Ascending aorta (tissue), 2 donors: ENCODE measurements at places on chromosomes 7 and 10. TPM values are rescaled to one million over a fixed set of nuclear protein-coding genes. Genes with fewer than 3 reads are reported as not detected.

DNA sequence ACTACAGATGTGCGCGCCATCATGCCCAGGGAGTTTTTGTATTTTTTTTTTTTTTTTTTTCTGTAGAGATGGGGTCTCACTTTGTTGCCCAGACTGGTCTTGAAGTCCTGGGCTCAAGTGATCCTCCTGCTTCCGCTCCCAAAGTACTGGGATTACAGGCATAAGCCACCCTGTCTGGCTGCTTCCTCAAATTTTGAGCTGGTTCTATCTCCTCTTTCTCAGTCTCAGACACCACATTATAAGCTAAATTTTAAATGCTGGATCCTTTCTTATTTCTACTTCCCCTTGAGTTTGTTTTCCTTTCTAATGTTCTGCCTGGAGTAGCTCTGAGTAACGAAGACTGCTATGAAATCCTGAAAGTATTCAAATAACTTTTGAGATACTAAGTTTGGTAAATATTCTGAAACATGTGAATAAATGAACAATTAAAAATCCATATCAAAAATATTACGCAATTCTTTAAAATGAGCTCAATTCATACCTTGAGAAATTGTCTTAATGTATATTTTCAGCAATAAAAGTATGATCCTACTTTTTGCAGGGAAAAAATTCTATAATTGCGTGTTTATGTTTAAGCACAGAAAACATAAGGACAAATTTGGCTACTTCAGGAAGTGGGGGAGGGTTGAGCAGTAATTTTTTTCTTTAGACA, 15.0 kb downstream of the TCAF1 start:
- no peak for DNase-seq

DNA sequence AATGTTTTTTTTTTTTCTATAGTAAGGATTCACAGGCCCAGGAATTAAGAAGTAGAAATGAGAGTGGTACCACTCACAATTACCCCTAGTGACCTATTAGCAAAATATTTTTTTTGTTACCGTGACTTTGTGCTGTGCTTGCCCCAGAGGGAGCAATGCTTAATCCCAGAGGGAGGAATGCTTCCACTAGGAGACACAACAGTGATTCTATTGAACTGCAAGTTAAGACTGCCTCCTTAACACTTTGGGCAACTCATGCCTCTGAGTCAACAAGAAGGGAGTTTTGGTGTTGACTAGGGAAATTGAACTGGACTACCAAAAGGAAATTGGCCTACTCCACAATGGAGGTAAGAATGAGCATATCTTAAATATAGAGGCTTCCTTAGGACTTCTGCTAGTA, 17.2 kb upstream of the MEOX2 start:
- DNase-seq, result no peak

DNA sequence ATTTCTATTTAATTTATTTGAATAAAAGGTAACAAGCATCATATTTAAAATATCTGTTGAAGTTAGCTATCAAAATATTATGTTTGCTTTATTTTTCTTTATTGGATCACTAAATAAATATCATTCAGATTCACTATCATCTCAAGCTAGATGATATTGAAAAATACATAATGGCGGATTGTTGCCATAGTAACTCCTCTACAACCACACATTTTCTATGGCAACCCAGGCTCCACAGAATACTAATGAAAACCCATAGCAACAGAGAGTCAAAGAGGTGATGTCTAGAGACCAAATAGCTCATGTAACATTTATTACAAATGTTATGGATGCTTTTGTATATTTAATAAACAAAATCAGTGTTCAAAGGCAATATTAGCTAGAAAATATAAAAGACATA, 148.9 kb upstream of the CDK1 start:
- no peak for DNase-seq

GRCh38 chr7:95478272-95479037, 7.3 kb upstream of the ASB4 start:
- DNase-seq, result no peak

DNA sequence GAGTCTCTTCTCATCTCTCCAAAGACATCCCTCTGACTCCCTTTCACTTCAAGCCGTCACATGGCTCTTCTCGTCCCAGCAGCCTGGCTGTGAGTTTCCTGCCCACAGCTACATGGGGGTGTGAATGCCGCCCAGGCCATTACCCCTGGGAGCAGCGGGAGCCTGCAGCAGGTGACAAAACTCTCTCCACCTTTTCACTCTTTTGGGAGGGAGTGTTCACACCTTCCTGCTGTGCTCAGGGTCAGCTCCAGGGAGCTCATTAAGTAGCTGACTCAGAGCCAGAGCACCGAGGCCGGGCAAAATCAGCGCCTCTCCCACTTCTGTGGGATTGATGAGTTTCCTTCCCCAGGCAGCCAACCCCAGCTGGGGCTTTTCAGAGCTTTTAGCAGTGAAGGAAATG, 271.3 kb downstream of the TYW1 start:
- DNase-seq, result no peak

DNA sequence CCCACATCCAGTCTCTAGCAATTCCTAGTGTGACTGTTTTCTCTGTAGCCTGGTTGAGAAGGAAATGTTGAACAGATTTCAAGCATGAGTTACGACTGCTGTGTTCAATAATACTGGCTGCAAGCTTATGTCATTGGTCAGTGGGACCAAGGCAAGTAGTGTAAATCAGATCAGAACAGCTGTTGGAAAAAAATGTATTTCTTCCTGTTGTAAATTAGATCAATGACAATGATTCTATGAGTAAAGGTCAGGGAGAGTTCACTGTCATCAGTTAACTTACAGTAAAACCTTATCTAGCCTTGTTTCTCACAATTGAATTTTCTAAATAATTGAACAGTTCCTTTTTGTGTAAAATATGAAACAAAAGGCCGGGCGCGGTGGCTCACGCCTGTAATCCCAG, 6.7 kb downstream of the OTUD1 start:
- DNase-seq, result no peak

DNA sequence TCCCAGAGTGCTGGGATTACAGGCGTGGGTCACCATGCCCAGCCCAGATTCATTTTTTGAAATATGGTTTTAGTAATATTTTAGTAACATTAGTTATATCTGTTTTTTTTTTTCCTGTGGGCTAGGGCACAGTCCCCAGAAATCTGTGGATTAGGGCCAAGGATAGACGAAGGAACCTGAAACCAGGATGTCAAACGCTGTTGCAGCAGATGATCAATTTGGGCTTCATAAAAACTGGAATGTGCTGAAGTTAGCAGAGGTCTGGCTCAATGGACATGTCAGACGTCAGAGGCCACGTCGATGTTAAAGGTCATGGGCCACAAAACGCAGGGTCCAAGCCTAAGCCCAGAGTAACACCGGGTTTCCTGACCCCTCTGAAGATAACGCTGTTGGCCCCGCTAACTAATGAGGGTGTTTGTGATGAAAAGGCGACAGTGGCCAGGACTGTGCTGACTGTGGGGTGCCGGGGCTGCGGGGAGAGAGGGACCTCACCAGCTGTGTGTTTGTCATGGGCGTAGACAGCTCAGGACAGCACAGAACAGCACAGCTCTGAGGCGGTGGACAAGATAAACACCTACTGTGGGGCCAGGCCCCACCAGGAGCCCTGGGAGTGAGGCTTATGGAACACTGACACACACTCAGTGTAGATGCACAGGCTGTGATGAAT, 23.8 kb upstream of the GTPBP4 start:
- no peak for DNase-seq

GRCh38 chr7:93574646-93575554, at the start of gene CALCR:
Gene CALCR, minus strand, starts transcription at chr7:93574724. Its CDS starts 87,743 bp downstream, at chr7:93486981.
- DNase-seq, result no peak

GRCh38 chr10:111209692-111210091, 132.9 kb downstream of the ADRA2A start:
- no peak for DNase-seq

- DNase-seq, result no peak
Observed at GRCh38 chr10:22570234-22570633, 144.1 kb downstream of the PIP4K2A start.

- DNase-seq, result no peak
Observed at GRCh38 chr10:132575320-132576201, 38.0 kb downstream of the INPP5A start.

- DNase-seq, result no peak
Observed at GRCh38 chr10:76205361-76205760, 773.9 kb downstream of the LRMDA start.

- peak; percentile 94 for DNase-seq
Observed at GRCh38 chr10:76675951-76676587, 961.5 kb downstream of the KCNMA1 start.

DNA sequence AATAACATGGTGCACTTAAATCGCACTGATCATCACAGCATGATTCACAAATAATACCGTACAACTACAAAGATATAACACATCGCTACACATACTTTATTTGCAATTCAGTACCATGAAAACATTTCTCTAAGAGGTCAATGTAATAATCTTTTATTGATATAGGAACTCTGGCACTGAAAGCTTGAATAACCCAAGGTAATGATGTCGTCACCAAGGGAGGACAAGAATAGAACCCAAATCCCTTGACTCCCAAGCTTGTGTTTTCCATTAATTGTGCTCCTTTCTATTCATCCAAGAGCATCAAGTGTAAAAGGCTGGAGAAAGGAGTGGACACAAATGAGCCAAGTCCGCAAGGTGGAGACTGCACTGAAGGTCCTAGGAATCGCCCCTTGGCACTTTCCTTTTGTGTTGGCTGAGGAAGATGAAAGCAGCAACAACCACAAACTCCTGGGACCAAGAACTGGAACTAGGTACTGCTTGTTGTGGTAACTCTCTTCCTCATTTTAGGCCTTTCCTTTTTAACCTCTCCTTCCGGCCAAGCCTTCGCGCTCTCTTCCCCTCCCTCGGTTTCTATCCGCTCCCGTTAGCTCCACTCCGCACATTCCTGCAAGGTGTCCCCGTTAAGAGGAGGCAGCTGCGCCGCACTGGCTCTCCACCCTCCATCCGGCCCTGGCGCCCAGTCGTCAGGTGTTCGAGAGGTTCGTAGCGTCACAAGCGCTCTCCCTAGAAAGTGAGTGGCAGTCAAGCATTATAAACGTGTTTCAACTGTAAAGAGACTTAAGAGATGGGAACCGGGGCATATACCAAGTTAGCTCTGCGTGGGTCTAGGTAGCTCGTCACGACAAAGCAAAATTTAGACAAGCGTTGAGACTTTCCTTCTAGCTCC, 1.0 kb upstream of the CBLL1 start:
- DNase-seq, result peak; percentile 16

- no peak for DNase-seq
Observed at GRCh38 chr7:782718-783449, 49.4 kb upstream of the SUN1 start.

- no peak for DNase-seq
Observed at GRCh38 chr10:116141246-116141645, 131.8 kb downstream of the GFRA1 start.

C7orf25 gene
- total RNA-seq, result 0.75 TPM

WDR91 gene
- 66.7 TPM for total RNA-seq

TBX20 gene
- not detected for total RNA-seq
